Posterior vena cava (tissue), 2 donors: ENCODE measurements at places on chromosomes 11 and 22.

DNA sequence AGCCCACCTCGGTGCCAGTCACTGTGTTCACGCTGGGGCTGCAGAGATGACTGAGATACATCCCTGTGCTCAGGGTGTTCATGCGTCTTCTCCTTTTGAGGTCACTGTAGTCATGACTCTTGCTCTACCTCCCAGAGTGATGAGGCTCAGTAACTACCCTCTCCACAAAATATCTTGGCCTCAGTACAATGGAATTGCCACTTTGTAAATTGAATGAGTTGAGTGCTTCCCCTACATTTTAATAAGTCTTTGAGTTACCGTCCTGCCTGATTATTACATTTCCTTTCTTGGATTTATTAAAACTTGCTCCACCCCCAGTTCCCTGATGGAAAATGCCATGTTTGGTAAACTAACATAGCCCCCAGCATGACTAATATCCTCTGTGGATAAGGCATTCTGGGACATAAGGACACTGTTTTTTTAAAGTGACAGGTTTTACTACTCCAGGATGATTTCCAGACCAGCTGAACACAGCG lies 15.9 kb downstream of the PRSS23 start:
- DNase-seq, result no peak

DNA sequence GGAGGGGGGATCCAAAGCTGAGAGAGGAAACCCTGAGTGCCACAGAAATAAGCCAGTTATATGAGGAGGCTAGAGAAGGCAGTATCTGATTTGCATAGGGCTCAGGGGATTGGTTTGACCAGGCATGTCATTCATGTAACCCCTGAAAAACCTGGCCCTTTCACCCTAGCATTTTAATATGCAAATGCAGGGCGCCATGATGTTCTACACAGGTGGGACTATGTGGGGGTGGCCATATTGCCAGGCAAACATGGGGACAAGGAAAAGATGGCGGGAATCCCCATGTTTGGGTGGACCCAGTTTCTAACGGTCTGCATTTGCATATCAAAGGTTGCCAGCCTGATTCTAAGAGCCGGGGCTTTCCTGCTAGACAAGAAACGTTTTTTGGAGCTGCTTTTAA lies 27.2 kb downstream of the CSF2RB start:
- DNase-seq, result no peak

DNA sequence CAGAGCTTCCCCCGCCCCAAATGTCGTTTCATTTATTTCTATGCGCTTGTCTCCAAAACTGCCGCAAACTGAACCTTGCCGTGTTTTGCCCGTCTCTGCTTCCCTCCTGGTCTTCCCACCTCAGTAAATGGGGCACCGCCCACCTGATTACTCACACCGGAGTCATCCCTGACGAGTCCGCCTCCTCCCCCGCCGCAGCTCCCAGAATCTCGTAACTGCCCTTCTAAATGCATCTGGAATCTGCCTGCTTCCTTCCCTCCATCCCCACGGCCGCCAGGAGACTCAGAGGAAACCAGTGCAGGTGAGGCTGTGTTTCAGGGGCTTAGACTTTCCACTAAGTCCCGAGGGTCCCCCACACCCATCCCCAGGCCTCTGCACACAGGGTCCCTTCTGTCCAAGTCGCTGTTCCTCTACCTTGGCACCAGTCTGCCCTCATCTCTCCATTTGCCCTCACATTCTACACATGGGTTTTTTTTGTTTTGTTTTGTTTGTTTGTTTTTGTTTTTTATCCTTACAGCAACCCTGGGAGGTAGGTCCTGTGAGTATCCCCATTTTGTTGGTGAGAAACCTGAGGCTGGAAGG lies 62.6 kb upstream of the PHF21B start:
- no peak for DNase-seq

DNA sequence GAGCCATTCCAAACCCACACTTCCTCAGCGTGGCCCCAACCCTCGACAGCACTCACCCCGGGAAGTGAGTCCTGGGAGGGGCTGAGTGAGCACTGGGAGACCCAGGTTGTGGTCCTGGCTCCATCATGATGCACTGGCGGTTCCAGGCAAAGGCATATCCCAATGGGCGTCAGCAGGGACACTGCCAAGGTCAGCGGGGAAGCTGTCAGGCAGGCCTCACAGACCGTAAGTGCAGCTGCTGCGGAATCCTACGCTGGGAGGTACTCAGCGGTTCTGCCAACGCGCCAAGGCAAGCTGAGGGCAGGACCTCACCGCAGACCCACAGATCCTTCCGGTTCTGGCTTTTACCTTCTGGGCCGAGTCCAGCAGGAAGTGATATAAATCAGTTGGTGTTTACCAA lies 1.4 kb upstream of the GAL3ST1 start:
- no peak for DNase-seq

GRCh38 chr11:60124802-60125432 lies 36.5 kb downstream of the MS4A2 start:
- DNase-seq, result no peak
